ENCODE measurements at places on chromosomes 2 and 18.

DNA sequence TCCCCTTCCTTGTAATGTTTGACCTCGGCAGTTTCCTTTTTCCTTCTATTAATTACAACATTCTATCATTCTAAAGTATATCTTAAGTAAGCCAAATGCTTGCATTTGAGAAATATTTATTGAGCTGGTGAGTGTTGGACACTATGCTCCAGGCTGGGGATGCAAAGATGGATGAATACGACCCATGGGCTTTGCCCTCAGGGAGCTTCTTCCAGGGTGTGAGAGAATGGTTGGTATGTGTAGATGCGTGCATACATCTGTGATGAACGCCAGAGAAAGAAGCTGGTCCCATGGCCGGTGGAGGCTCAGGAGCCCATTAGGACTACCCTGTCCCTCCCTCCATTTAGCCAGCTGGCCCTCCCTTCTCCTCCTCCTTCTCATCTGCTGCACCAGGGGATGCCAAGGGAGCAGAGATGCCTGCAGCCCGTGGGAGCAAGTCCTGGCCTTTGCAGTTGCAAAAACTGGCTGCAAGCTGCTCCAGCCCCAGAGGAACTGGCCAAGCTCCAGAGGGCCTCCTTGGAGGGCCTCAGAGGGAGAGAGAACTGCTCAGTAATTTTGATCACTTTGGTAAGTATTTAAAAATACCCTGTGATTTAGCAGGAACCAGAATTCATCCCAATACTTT lies 65.7 kb upstream of the FOSL2 start:
- no peak for DNase-seq

DNA sequence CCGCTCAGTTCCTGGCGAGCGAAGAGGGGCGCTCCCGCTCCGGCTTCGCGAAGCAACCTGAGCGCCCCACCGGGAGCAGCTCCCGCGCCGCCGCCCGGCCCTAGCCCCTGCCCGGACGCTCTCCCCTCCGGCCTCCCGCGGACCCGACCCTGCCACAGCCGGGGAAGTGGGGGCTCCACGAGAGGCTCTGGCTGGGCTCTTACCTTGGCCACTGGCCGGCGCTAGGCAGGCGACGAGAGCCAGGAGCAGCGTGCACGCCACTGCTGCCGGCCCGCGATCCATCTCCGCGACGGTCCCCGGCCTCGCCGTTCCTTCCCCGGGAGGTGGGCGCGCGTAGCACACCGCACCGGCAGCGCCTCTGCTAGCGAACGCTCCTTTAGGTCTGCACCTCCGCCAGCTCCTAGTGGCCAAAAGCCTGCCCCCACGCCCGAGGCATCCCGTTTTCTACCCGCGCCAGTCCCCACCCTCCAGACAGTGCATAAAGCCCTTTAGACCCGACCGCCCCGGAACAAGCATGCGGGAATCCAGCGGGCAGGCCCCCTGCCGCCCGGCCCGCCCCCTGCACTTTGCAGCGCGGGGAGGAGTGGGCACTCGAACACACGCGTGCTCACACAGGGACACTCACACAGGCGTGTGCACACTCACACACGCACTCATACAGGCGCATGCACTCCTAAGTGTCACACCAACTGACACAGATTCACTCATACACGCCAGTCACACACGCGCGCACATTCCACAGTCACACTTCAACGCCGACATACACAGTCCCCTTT lies at the start of gene LRP2:
Gene LRP2, minus strand, starts transcription at position 417 of the 776 bp plus-strand sequence. Its CDS starts 135 bp downstream, at position 282.
- DNase-seq: peak; percentile 48

- DNase-seq: no peak
Observed at GRCh38 chr2:51981783-51982182, 949.9 kb upstream of the NRXN1 start.

GRCh38 chr2:152183401-152184073 lies 8.0 kb upstream of the STAM2 start:
- no peak for DNase-seq

DNA sequence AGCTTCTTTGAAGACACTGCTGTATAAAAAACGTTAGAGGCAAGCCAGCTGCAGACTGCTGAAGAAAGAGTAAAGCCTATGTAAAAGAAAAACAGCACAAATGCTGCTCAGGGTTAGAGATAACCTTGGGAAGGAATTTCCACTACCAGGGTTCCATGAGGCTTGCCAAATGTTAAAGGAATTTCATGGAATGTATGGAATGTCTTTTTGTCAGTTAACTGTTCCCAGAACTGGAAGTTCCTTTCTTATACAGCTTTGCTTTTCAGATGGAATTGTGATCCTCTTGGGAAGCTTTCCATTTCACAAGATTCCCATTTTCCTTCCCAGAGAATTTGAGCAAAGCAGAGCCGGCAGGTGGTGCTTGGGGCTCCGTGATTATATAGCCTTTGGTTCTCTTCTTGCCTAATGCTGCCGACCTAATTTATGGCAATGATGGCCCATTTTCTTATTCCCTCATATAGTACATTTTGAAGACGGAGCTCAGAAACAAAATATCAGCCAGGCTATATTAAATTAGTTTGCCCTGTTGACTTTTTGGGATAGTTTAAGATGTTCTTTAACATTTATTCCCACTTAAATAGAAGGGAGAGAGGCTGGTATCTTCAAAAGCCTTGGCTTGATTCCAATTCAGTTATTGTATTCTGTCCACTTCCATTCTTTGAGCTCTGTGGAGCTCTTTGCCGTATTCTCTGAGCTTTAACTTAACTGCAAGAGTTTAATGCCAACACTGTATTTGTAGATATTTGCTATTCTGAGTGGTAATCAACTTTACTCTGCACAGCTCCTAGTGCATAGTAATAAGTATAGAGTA lies 162.3 kb downstream of the PHLPP1 start:
- DNase-seq: no peak

DNA sequence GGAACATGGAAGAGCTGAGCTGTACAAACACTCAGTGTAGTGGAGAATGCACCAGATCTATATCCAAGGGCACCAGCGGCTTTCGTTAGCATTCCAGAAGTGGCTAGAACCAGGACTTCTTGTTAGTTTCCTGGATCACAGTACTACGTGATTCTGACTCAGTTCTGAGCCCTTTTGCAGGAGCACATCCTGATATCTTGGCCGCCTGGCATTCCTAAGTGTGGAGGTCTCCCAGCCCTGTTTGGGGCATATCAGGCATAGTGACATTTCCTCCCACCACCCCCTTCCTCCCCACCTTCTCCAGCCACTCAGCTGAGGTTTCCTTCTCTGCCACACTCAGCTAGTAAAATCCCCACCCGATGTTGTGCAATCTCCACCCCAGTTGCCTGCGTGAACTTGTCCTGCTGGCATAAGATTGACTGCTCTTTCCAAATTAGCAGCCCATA lies 63.4 kb downstream of the BMP10 start:
- no peak for DNase-seq

DNA sequence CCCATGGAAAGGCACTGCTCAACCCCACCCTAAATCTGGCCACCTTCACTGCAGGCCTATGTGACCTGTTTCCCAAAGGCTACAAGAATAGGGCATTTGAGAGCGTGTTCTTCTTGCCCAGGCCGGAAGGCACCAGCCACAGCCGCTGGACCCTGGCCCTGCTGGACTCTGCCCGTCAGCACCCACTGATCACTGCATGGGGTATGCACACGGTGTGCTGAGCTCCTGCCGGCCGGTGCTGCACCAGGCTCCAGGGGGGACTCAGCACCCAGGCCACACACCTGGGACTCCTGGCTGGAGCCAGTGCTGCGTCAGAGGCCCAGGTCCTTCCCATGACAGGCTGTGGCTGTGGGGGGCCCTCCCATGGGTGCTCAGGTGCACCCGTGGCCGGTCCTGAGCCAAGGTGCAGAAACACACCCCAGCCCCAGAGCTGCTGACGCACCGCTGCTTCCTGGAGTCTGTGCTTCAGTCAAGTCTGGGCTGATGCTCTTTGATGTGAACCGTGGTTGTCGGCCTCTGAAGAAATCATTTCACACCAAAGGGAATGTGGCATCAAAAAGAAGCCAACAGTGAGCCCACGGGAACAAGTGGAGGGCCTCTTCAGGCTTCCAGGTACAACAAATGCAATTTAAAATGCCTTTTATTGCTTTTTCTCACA lies 6.5 kb downstream of the KCNG2 start:
- DNase-seq: no peak

GRCh38 chr2:204019572-204020501 lies 83.3 kb downstream of the ICOS start:
- no peak for DNase-seq

GRCh38 chr18:2657788-2658458 lies 2.4 kb downstream of the SMCHD1 start:
- no peak for DNase-seq

DNA sequence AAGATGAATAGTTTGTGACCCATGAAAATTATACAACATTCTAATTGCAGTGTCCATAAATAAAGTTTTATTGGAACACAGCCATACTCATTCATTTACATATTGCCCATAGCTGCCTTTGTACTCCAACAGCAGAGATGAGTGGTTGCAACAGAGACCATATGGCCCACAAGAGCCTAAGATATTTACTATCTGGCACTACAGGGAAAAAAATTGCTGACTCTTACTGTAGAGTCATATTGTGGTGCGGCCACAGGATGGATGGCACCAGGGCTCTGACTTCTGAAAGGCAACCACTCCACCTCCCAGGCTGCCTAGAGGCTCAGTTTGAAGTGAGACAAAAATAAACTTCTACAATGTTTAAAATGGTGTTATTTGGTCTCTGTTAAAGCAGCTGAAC lies 404.0 kb upstream of the ATP5MC3 start:
- no peak for DNase-seq

DNA sequence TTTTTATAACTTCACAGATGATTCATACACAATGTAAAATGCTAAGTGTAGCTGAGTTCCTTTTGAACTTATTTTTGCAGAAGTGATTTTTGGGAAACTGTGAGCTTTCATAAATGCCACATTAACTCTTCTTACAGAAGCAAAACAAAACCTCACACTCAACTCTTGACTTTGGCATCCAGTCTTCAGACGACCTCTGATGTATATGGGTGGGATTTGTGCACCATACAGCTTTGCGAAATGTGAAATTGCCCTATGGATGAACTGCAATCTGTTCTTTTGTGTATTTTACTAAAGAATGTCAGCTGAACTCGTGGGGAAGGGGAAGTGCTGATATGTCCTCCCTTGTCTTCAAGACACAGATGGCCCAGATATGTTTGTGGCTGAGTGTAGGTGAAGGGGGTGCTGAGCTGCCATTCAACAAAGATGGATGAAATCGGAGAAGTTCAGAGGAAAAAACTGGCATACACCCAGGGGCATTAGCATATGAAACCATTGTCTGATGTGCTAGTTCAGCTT lies 218.3 kb downstream of the PTGR3 start:
- DNase-seq: no peak

DNA sequence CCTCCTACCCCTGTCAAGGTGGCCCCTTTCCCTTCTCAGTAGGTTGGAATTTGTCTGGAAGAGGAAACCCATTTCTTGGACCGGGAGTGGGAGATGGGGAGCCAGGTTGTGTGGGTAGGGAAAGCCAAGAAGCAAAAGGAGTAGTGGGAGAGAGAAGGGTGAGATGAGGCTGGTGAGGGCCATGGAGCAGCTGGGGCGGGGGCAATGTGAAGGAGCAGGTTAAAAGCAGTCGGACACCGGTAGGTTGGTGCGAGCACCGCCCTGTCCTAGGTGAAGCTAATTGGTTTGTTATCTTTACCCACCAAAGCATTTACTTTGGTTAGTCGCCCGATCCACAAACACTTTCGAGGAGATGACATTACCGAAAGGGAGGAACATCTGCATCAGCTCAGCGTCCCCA lies 306.8 kb downstream of the CELF4 start:
- no peak for DNase-seq

GRCh38 chr2:102630458-102630857 lies 11.1 kb downstream of the SLC9A2 start:
- DNase-seq: no peak

GRCh38 chr2:43186679-43187374 lies 39.6 kb downstream of the ZFP36L2 start:
- DNase-seq: no peak

DNA sequence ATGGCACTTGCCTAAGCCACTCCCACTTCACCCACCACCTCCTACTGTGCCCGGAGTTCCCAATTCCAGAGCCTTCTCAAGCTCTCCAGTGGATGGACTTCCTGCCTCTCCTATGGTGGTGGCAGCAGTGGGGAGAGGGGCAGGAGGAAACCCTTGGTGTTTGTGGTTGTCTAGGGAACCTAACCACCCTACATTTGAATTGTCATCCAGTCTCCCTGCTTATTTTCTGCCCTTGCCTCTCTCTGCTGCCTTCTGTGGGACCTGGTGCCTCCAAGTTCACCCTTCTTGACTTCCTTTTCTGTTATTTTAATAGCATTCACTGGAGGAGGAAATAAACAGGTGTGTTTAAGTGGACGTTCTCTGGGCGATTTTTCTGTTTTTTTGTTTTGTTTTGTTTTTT lies 50.0 kb upstream of the HPCAL1 start:
- no peak for DNase-seq

GRCh38 chr18:79754831-79755351 lies 42.8 kb upstream of the KCNG2 start:
- no peak for DNase-seq

GRCh38 chr2:55958756-55959155 lies 35.2 kb upstream of the EFEMP1 start:
- DNase-seq: no peak

GRCh38 chr2:216142540-216142939 lies 33.4 kb downstream of the XRCC5 start:
- no peak for DNase-seq

- peak; percentile 30 for DNase-seq
Observed at GRCh38 chr2:200477667-200478131, 32.2 kb downstream of the KCTD18 start.

- no peak for DNase-seq
Observed at GRCh38 chr18:43571078-43571689, 293.9 kb upstream of the SYT4 start.

DNA sequence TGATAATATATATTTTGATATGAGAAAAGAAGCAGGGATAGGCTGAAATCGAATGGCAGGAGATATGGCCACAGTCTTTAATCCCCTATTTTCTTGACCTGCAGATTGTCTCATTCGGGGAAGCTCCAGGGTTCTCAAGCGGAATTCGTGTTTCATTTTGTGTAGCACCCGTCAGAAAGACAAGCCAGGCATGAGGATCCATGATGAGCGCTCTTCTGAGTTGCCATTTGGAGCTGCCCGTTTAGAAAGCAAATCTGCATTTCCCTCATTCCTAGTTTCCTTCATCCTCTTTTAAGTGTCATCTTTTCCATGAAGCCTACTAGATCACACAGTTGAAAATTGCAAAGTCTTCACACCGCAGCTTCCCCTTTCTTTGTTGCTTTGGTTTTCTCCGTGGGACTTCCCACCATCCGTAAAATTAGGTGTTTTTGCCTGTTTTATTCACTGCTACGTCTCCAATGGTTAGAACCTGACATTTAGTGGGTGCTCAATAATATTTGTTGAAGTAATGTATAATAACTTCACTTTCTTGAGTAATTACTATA lies 16.9 kb downstream of the HNMT start:
- DNase-seq: no peak

GRCh38 chr2:9752441-9753275 lies 90.6 kb upstream of the TAF1B start:
- DNase-seq: no peak

DNA sequence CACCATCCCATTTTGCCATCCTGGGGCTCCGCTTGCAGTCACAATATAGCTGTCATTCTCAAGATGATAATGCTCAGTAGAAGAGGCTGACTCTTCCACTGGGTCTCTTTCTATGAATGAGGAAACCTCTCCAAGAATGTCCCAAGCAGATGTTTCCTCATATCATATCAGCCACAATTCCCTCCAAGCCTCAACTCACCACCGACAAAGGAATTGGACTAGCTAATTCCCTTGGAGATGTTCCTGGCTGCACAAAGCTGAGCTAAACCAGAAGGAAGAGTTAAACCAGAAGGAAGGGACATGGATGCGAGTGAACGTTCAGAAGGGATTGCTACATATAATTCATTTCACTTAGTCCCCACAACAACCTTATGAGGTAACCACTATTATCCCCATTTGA lies 65.0 kb upstream of the NPAS2 start:
- no peak for DNase-seq

- DNase-seq: no peak
Observed at GRCh38 chr2:220202066-220202465, 574.6 kb downstream of the SLC4A3 start.

Data from frontal cortex (tissue), 4 donors.